ENCODE measurements at places on chromosomes 3 and 15.

DNA sequence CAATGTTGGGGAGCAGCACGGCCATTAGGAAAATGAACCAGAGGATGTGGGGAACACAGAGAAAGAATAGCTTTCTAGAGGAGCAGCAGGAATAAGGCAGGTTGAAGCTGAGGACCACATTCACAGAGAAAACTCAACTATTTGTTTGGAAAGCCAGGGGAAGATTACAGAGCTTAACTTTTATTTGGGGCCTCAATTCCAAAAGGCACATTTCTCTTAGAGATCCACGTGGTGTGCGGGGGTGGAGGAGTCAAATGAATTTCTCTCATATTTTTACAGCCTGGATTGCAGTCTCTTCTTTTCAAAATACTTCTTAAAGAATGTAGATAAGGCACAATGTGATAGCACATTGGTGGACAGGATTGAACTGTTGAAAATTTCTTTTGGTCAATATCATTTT is 253.7 kb downstream of the ROBO1 start:
- DNase-seq: no peak

GRCh38 chr3:160454995-160455394 is 5.4 kb upstream of the TRIM59 start:
- DNase-seq: no peak

- no peak for DNase-seq
Measured at GRCh38 chr3:133964547-133964946, 65.2 kb downstream of the SLCO2A1 start.

DNA sequence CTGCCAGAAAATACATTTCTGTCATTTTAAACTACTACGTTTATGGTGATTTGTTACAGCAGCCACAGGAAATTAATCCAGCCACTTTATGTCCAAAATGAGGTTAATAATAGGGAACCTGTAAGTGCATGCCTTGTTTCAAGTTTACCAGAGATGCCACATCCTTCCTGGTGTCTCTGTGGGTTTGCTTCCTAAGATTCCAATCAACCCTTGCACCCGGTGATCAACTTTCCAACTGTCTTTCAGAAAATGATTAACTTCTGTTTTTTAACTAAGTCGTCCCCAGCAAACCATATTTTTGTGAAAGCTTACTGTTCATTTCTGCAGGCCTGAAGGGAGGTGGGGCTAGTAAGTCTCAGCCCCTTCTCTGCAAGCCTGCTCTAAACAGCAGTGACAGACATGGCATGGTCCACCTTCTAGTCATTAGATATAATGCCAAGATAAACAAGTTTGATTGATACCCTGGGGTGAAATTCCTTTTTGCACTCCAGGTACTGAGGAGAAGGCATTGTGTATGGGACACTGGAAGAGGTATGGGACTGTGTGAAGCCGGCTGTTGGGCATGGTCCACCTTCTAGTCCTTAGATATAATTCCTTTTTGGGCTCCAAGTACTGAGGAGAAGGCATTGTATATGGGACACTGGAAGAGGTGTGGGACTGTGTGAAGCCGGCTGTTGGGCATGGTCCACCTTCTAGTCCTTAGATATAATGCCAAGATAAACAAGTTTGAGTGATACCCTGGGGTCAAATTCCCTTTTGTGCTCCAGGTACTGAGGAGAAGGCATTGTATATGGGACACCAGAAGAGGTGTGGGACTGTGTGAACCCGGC is 11.1 kb upstream of the TMC3 start:
- DNase-seq: no peak

GRCh38 chr3:43048470-43048869 is 57.4 kb downstream of the POMGNT2 start:
- no peak for DNase-seq

DNA sequence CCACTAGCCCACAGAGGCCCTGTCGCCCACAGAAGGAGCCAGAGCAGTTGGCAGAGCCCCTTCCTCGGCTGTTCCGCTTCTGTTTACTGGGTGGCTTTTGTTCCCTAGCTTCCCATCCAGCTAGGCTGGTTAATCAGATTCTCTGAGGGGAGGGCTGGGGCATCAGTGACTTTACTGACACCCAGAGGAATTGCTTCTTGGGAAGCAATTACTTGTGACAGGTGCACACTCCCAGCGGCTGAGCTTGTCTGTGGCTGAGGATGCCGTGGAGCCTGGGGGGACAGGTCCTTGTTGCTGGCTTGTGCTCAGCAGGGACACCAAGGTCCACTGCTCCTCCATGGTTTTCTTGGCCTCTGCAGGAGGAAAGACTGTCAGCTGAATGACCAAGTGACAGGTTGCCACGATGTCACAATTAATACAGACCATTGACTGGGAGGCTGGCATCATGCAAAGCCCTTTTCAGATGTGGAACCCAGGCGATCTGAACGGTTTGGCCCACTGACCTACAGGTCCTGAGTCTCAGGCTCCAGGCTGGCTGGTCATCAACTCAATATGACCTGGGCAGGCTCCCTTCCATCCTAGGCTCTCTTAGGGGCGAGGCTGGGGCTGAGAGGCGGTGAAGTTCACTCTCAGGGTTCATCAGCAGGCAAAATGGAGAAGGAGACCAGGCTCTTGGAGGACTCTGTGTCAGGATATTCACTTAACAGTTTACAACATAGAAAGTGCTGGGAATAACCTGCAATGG is 31.8 kb upstream of the SFMBT1 start:
- no peak for DNase-seq

- DNase-seq: no peak
Measured at GRCh38 chr3:43298761-43299160, 12.4 kb downstream of the SNRK start.

Measured in T-helper 9 cell (primary cell).